ENCODE measurements at places on chromosomes 1 and 21. TPM values are rescaled to one million over a fixed set of nuclear protein-coding genes. Genes with fewer than 3 reads are reported as not detected.

Gene DAB1
- not detected for total RNA-seq

DNA sequence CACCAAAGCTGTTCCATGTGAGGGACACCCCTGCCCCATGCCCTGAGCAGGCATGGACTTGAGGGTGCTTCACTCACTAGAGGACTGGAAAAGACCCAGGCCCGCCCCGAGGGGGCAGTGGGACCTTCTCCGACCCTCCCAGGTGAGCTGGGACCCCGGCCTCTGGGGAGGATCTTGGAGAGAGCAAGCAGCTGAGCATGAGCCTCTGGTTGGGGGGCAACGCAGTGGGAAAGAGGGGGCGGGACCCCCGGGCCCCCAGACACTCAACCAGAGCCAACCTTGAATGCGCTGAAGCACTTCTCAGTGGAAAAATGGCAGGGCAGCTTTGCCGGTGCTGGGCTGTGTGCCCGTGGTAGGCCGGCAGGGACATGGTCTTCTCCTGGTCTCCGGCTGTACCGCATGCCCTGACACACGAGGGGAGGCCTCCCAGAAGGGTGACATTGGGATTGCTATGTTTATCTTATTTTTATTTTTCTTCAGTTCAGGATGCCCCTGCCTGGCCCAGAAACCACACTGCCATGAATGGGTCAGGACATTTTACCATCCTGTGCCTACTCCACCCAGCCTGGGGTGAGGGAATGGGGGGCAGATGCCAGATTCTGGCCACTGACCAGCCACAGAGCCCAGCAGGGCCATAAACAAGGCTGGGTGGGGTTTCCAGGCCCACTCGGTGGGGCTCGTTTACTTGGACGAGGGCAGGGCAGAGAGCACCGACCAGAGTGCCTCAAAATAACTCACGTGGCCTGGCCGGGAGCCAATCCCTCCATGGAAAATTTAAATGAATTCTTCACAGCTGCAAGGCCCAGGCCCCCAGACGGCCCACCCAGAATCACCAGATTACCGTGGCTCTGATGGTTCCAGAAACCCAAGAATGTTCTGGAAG lies 17.2 kb upstream of the LAPTM5 start:
- no peak for DNase-seq

GRCh38 chr1:65821386-65821785 lies 28.7 kb downstream of the PDE4B start:
- no peak for DNase-seq

Gene LAD1
- 68.6 TPM for total RNA-seq
